Stimulated activated CD4-positive, alpha-beta T cell treated with anti-CD3 and anti-CD28 coated beads, Interleukin-2, amount 100 ng/mL, for 24 hours (primary cell): ENCODE measurements at places on chromosomes 1 and 21.

DNA sequence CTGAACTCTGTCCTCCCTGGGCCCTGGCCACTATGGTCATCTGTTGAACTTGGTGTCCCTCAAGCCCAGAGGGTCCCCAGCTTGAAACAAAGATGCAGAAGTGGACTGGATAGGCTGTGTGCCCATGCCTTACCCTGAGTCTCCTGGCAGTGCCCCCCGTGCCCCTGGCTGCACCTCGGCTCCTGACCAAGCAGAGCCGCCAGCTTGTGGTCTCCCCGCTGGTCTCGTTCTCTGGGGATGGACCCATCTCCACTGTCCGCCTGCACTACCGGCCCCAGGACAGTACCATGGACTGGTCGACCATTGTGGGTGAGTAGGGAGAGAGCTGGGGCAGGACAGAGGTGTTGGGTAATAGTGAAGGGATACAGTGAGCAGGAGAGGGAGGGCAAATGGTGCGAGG lies 10.7 kb downstream of the TIE1 start:
- DNase-seq, result no peak

DNA sequence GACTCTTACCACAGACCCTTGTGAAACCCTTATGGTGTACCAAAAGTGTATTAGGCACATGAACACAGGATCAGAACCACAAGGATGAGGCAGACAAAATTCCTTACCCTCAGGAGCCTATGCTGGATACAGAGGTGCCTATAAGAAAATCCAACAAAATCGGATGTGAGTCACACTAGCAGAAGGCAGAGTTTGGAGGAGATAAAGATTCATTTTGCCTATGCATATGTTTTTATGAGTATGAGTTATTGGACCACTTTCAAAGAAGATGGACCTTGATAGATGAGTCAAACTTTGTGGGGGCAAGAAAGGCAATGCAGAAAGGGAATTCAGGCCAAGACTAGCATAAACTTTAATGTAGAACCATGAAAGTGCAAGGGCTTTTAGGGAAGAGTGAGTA lies 17.0 kb downstream of the CAMK1G start:
- no peak for DNase-seq

GRCh38 chr1:110383251-110383990 lies 7.4 kb downstream of the SLC16A4 start:
- DNase-seq, result no peak

GRCh38 chr1:12333036-12333785 lies 103.4 kb downstream of the VPS13D start:
- DNase-seq, result no peak

DNA sequence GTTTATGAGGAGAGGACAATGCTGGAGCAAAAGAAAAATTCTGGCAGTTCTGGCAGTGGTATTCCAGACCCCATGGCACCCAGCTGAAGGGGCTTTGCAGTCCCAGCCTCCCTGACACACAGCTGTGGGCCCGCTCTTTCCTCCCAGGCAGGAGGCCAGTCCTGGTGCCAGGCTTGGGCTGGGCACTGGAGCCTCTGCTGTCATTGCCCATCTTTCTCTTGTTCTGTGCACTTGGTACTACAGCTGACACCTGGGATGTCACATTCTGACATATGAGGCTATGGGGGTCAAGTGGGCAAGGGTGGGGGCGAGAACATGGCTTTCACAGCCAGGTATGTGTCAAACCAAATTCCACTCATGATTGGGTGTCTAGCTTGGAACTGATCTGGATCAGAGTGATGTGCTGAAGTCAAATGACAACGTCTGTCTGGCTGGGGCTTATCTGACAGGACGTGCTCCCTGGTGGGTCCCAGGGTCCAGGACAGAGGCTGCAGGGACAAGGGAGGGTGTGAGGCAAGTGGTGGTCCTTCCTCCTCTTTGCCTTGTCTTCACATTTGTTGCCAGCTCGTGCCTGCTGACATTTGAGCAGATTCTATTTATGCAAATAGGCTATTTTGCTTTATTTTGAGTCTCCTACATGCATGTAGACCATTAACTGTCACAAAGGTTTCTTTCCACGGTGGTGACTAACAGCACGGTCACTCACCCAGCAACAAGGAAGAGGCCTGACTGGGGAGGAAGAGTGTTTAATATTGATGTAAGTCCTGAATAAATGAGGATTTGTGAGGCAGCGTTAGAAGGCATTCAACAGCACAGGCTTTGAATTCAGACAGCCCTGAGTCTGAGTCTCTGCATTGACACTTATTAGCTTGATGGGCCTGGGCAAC lies 336.3 kb downstream of the PBX1 start:
- no peak for DNase-seq
